ENCODE measurements at places on chromosomes 4 and X.
A peak's percentile ranks its signal among the peaks of the same experiment; 100 is the strongest.

DNA sequence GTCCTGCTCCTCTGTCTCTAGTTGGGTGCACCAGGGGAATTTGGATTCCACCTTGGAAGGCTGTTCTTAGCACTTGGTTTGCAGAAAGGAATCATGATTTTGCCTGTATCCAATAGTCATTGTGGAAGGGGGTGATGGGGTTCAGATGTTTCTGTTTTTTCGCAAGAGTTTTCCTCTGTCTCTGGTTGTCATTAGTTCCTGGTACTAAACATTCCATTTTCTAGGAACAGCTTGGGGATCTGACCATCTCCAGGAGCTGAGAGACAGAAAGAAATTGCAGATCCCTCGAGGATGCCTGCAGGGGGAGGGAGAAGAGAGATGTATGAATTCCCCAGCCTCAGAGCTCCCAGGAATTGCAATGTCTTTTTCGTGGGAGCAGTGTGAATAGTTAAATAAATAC lies 70.9 kb downstream of the CYTL1 start:
- no peak for DNase-seq

DNA sequence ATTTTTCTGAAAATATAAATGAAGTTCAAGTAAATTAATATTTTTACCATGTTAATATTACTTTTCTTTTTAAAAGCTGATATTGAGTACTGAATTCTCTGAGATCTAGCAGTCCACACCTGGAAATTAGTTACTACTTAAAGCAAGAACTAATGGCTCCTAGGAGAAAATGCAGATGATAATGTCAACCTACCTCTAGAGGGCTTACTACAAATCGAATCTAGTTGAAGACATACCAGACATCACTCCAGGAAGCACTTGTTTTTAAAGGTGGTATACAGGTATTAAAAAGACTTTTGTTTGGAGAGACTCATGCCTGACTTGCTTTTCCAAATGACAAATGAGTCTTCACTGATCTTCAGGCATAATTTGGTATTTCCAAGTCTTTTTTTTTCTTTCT lies 516.4 kb upstream of the BOD1L1 start:
- DNase-seq = no peak

DNA sequence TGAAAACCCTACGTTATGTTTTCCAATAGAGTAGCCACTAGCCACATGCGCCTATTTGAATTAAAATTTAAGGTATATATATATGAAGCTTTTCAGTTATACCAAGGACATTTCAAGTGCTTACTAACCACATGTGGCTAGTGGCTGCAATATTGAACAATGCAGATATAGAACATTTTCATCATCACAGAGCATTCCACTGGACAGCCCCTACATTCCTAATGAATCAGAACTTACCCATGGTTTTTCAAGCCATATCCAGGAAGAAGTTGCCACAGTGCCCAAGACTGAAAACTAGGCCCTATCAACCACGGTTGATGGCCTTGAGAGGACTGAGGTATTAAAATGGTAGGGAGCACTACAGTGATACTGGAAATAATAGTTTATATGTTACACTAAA lies 29.7 kb downstream of the NEK1 start:
- no peak for DNase-seq

- peak; percentile 31 for DNase-seq
These were observed 10.4 kb downstream of the RAB9A start for GRCh38 chrX:13699183-13699826.

DNA sequence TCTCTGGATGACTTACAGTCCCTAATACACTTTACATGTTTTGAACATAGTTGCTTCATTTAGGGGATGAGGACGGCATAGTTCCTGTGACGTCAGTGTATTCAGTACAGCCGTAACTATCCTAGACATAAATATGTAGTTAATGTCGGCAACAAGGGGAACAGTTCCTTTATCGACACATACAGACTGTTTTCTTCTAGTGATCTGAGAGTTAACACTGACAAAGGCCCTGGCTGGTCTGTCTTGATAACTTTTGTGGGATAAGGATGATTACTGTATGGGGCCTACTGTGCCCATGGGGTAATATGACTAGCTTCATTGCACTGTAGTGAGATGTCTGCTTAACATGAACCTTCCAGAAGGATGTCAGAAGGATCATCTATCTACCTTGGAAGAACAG lies 131.2 kb downstream of the ZNF518B start:
- no peak for DNase-seq

- no peak for DNase-seq
These were observed 513 bp downstream of the NHSL2 start for GRCh38 chrX:71910986-71911730.

DNA sequence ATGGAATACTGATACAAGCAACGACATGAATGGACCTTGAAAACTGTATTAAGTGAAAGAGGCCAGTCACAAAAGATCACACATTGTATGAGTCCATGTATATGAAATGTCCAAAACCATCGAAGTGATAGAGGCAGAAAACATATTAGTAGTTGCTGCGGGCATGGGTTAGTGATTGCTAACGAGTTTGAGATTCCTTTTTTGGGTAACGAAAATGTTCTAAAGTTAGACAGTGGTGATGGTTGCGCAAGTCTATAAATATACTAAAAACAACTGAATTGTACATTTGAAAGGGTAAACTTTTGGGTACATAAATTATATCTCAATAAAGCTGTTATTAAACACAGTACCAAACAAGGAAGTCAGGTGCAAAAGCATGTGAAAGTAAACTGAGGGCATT lies 234.5 kb downstream of the FBXW7 start:
- no peak for DNase-seq

GRCh38 chrX:28108186-28108945 lies 127.1 kb upstream of the DCAF8L1 start:
- DNase-seq = no peak

- DNase-seq = no peak
These were observed 50.2 kb upstream of the PDE5A start for GRCh38 chr4:119678761-119679160.

Measured in NCI-H1417 (cell line).